ENCODE measurements at places on chromosomes 3 and 15.

- no peak for DNase-seq
Measured at GRCh38 chr15:81749716-81750375, 296.0 kb downstream of the MEX3B start.

- DNase-seq, result no peak
Measured at GRCh38 chr3:44970926-44971490, 5.0 kb downstream of the ZDHHC3 start.

DNA sequence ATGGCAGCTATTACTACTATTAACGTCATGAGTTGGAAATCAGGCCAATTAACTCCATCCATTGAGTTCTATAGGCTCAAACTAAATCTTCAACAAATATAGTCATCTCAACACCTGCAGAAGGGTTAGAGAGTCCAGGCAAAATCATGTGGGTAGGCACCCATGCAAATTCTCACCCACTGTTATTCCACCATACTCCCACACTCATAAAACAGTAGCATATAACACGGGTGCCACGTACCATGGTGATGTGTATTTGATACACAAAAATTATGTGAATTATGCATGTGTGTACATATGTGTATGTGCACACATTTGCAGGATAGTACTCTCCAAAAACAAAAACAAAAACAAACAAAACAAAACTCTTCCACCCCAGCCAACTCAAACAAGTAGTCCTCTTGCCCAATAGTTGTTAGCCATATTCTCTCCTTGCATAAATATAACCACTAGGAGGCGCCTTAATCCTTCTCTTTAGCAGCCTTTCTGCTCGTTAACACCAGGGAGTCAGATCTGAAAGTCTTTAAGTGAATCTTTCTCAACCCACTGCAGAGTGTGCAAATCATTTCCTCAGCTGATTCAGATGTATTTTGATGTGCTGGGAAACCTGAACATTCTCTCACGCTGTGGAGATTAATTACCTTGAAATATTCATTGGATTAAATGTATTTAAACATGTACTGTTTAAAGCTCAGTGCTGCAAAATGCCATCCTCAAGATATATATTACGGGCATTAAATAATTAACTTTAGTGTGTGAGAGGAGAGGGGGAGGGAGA is 38.0 kb upstream of the COPB2 start:
- no peak for DNase-seq

DNA sequence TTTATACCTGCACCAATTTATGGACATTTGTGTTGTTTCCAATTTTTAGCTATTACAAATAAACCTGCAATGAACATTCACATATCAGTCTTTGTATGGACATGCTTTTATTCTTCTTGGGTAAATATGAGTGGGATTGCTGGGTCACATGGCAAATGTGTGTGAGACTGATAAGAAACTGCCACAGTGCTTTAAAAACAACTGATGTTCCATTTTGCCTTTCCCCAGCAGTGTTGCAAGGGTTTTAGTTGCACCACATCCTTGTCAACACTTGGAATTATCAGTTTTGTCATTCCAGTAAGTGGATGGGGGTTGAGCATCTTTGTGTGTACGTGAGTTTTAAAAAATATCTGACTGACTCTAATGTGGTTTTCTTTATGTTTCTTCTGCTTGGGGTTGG is 191.2 kb downstream of the PLCL2 start:
- DNase-seq, result no peak

- no peak for DNase-seq
Measured at GRCh38 chr15:27582726-27583410, 516.2 kb downstream of the OCA2 start.

GRCh38 chr3:143578810-143579435 is 269.3 kb downstream of the SLC9A9 start:
- DNase-seq, result no peak

- DNase-seq, result no peak
Measured at GRCh38 chr3:131353016-131353877, 28.3 kb upstream of the NUDT16 start.

GRCh38 chr15:49902685-49903501 is 216.1 kb downstream of the ATP8B4 start:
- no peak for DNase-seq

- DNase-seq, result no peak
Measured at GRCh38 chr3:174408310-174408709, 450.8 kb upstream of the NAALADL2 start.

DNA sequence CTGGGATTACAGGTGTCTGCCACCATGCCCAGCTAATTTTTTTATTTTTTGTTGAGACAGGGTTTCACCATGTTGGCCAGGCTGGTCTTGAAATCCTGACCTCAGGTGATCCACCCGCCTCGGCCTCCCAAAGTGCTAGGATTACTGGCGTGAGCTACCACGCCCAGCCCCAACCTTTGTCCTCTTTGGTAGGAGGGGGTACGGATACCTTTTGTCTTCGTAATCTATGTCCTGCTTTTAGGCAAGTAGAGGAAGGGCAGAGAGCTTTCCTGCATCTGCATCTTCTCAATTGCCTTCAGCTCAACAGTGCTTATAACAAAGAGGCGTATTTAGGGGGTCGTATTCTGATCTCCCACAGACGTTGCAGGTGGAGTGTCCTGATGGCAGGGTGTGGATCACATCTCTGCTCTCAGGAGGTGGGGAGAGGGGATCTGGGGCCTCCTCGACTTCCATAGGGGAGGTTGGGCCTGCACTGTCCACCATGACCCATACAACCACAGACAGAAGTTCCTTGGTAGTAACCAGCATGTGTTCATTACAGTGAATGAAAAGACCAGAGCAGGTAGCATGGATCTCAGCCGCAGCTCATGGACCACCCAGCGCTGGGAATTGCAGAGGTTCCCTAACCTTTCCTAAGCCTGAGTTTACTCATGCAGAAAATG is 21.4 kb upstream of the KCTD6 start:
- DNase-seq, result no peak
